ENCODE measurements at places on chromosomes 12 and 14.

- DNase-seq, result no peak
Measured at GRCh38 chr12:49946086-49946485, 4.5 kb upstream of the AQP2 start.

DNA sequence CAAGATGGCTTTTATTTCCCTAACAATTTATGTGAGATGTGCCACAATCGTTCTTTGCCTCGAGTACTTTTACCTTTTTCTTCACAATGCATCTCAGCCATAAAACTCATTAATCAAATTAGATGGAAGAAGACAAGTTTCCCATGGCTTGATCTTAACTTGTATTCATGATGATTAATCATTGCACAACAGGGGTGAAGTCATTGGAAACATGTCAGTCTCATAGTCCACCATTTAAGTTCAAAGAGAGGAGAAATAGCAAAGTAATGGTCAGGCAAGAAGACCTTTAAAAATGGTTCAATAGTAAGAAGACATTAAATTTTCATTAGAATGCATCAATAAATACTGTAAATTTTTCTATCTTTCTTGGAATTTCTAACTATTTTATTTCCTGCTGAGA lies 136.3 kb downstream of the FOXG1 start:
- no peak for DNase-seq

DNA sequence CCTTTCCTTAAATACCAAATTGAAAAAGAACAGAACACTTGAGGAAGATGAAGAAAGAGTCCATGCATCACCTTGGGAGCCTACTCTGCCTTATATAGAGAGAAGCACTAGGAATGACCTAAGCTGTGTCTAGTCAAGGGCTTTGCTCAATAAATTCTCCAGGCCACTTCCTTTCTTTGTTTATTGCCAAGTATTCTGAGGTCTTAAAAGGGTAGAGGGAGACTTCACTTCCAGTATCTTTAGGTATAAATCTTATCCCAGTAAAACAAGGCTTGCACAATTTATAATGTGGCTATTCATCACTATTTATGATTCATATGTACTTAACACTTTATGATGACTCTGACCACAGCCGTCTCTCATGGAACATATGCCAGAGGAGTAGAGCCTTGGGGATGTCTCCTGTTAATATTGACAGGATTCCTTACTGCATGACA lies 85.1 kb upstream of the ARHGAP5 start:
- DNase-seq, result no peak

GRCh38 chr12:60335745-60336144 lies 739.9 kb downstream of the SLC16A7 start:
- no peak for DNase-seq

DNA sequence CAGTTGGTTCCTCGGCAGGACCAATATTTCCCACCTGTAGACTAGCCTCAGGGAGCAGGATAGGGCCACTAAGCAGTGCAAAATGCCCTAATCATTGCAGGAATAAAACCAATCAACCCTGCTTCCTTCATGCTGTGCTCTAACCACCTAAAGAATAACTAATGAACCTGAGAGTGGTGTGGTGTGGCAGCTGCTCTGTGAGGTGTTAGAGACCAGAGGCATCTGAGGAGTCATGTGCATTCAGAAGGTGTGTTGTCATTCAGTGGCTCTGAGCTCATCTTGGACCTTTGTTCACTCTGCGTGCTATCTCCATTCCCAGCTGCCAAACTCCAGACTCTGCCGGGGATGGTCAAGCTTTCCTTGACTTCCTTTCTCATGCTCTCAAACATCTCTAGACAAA lies 136.7 kb upstream of the EGLN3 start:
- no peak for DNase-seq

DNA sequence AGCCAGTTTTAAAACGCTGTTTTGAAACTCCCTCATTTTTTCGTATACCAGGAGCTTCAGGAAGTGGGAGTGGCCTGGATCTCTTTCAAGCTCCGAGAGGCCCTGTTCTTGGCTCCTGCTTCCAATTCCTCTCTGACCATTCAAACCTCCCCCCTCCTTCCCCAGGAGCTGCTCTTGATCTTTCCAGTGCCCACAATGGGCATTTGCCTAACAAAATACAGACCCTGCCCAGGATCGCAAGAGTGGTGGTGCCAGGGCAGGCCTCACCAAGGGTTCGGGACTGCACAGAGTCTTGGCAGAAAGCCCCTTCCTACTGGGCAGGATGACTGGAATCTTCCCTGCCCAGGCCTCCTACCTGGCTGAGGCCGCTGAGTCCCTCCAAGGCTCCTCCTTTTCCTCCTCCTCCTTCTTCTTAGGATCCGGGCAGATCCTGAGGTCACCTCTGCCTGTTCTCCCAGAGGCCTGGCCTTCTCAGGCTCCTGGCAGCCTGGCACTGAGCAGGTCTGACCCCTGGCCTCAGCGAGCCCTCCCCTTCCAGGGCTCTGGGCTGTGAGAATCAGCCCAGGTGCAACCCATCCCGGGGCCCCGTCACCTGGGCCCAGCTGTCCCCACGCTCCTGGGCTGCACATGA lies 46.9 kb upstream of the NOS1 start:
- no peak for DNase-seq

DNA sequence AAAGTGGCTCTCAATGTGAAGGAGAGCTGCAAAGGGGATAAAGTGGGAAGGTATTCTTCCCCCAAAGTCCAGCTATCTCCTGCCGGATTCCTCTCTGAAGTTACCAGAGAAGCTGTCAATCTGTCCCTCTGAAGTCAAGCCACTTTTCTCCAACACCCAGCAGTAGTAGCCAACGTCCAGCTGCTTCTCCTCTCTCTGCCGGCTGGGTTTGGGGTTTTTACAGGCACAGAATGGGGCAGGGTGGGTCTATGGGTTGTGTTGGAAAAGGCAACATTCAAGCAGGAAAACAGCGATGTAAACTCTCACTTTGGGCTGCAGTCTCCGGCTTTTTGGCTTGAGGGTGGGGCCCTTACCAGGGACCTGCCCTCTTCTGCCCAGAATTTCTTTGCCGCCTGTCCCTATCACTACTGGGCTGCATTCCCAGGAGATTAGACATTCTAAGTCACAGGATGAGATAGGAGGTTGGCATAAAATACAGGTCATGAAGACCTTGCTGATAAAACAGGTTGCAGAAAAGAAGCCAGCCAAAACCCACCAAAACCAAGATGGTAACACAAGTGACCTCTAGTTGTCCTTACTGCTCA lies 16.3 kb downstream of the CAPZA3 start:
- no peak for DNase-seq

DNA sequence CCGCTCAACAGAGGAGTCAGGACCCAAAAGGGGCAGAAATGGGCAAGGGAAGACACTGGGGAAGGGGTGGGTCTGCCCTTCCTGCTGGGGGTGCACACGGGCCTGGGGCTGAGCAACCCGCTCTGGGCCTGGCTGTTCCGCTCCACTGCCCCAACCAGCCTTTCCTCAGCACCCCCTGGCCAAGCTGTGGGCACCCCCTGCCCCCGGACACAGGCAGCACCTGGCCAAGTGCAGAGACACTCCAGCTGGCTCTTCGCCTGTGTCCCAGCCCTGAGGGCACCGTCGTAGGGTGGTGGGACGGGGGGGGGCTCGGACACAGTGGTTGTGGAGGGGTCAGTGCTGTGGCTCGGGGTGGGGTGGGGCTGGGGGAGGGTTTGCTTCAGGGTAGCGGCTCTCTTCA lies 10.3 kb downstream of the PACS2 start:
- no peak for DNase-seq

GRCh38 chr12:6943389-6943721 lies 261 bp upstream of the RNU7-1 start:
- DNase-seq, result peak; percentile 32

DNA sequence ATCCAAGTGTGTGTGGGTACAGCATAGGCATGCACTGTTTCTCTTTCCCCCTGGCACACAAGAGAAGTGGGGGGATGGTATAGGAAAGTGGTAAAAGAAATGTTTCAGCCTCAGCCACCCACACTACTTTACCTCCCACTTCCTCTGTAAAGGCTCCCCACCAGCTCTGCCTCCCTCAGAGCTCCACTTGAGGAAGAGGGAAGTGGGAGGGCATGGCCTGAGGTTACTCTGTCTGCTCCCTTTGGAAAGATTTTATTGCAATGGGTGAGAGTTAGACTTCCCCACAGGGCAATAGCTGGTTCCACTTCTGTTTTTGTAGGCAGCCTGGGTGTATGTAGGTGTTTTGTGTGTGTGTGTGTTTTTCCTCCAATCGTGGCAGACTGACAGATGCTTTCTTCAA lies 145.3 kb downstream of the SSPN start:
- no peak for DNase-seq

DNA sequence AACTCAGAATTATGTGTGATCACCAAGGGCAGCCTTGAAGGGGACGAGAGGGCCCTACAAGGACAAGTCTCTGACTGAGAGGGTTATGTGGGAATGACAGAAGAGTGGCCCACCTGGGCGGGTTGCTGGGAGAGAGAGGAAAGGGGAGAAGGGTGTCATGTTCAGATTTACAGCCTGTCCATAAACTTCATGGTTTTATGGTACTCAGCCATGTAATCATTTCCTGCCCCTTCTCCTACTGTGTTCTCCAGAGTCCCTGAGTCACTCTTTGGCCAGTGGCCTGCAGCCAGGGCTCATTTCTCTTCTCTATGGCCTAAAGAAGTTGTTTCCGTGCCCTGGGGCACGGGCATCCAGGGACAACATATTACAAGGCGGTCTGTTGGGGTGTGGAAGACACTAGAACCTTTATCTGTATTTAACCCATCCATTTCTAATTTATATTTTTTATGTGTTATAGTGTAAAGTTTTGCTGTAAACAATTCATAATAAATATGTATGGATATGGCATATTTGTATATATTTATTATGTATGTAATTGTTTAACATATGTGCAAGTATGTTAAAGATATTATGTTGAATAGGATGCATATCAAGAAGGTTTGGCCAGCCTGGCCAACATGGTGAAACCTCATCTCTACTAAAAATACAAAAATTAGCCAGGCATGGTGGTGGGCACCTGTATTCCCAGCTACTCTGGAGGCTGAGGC lies 26.9 kb downstream of the DDX47 start:
- DNase-seq, result no peak

DNA sequence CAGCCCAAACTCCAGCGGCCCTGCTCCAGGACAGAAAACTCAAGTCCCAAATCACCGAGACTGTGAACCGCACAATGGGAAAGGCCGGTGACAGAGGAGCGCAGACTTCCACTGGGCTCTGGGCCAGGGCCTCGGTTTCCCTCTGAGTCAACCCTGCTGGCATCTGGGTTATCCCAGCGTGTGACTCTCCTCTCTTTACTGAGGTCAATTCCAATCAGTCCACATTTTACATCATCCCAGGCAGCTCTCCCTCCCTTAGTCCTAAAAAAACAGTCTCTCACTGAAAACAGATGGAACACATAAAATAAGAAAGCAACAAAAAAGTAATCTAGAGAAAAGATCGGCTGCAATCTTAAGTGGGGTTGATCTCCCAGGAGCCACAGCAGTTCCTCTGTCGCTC lies 36.9 kb downstream of the ITPK1 start:
- no peak for DNase-seq

DNA sequence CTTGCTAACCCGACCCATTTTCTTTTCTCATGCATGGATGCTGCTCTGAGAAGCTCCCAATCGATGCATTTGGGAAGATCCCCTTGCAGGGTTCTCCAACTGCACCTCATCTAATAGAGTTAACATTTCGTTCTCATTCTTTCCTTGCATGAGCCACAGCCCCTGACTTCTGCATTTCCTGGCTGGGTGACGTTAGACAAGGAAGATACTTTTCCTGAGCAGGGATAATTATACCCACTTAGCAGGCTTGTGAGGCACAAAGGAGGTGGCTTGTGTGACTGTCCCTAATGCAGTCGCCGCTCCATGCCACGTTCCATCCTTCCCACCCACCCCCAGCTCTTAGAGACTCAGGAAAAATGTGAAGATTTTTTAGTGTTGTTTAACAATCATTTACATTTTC lies 195.1 kb downstream of the CHST11 start:
- no peak for DNase-seq

- no peak for DNase-seq
Measured at GRCh38 chr14:104243200-104243599, 104.8 kb downstream of the KIF26A start.
